ENCODE measurements at places on chromosomes 7 and 10. TPM values are rescaled to one million over a fixed set of nuclear protein-coding genes. Genes with fewer than 3 reads are reported as not detected.

GPRIN2 gene
- not detected for total RNA-seq

SLC29A4 gene
- 0.42 TPM for total RNA-seq

CTNNA3 gene
- not detected for total RNA-seq

FLNC gene
- 0.02 TPM for total RNA-seq

GPNMB gene
- total RNA-seq = 0.38 TPM

URGCP gene
- 21.5 TPM for total RNA-seq

ASIC3 gene
- 6.8 TPM for total RNA-seq

VIPR2 gene
- total RNA-seq = 1.7 TPM

LIPK gene
- total RNA-seq = not detected

NUTM2E gene
- 0.07 TPM for total RNA-seq

ABCB4 gene
- not detected for total RNA-seq

ACHE gene
- not detected for total RNA-seq

SPDYE1 gene
- total RNA-seq = not detected

AZGP1 gene
- not detected for total RNA-seq

BTBD16 gene
- not detected for total RNA-seq

CPXM2 gene
- total RNA-seq = not detected

ZCWPW1 gene
- 5.2 TPM for total RNA-seq

SLC13A1 gene
- not detected for total RNA-seq
